ENCODE measurements at places on chromosomes 1 and 21.

DNA sequence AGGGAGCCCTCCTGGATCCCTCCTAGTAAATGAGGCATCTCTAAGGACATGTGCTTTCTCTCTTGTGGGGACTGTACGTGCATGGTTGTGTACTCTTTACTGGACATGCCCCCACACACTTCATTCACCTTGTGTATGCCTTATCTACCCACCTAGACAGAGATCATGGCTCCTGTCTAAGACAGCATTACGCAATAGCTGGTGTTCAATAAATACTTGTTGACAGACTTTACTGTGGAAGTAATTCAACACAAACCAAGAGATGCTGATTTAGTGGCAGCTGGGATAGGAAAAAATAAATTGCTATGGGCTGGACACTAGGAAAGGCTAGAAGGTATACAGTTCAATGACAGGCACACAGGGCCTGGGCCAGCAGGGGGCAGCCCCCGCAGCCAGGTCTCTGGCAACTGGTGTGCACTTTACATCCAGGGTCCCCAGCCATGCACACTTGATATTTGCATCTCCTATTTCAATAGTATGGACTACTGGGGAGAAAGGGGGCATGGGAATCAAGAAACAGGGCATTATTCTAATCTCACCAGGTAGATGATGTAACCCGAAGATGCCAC is 24.2 kb downstream of the TRABD2B start:
- DNase-seq = no peak

DNA sequence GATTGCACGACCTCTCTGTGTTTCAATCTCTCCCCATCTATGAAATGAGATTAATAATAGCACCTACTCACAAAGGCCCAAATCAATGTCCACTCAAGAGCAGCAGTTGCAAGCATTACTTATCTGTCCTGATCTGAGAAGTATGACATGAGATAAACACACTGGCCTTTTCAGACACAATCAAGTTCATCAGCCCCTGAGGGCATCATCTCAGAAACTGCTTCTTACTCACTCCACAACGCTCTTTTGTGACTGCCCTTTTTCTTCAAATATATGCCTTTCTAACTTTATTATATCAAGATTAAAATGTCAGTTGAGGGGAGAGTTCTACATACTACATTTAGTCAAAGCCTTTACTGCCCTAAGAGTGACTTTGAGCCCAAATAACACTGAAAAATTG is 371.9 kb upstream of the SPAG17 start:
- DNase-seq = no peak

GRCh38 chr1:22588899-22589422 is 25.7 kb downstream of the EPHA8 start:
- no peak for DNase-seq

- no peak for DNase-seq
These were observed 18.0 kb upstream of the LRRC3 start for GRCh38 chr21:44437371-44437695.

GRCh38 chr1:160007577-160008200 is 24.1 kb downstream of the PIGM start:
- DNase-seq = no peak

Measured in D721Med (cell line).